ENCODE measurements at places on chromosomes 11 and 22.
A peak's percentile ranks its signal among the peaks of the same experiment; 100 is the strongest.

- DNase-seq, result peak; percentile 23
Measured at GRCh38 chr11:34860034-34860433, 56.1 kb downstream of the APIP start.

GRCh38 chr22:44354288-44354687 is 41.5 kb upstream of the SHISAL1 start:
- DNase-seq, result no peak

DNA sequence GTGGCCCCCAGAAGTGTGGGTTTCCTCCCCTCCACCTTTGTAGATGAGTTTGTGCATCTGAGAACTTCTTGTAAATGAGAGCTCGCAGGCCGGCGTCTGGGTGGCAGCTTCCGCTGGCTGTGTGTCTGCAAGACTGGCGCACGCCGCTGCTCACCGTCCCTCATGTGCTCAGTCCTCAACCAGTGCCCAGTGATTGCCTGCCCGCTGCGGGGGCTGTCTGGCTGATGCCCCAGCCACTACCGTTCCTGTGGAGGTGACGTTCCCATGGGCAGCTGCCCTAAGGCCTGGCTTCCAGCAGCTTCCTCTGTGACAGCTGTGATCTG is 8.8 kb downstream of the TBX1 start:
- no peak for DNase-seq

- no peak for DNase-seq
Measured at GRCh38 chr11:134370526-134371435, 39.0 kb downstream of the GLB1L2 start.

DNA sequence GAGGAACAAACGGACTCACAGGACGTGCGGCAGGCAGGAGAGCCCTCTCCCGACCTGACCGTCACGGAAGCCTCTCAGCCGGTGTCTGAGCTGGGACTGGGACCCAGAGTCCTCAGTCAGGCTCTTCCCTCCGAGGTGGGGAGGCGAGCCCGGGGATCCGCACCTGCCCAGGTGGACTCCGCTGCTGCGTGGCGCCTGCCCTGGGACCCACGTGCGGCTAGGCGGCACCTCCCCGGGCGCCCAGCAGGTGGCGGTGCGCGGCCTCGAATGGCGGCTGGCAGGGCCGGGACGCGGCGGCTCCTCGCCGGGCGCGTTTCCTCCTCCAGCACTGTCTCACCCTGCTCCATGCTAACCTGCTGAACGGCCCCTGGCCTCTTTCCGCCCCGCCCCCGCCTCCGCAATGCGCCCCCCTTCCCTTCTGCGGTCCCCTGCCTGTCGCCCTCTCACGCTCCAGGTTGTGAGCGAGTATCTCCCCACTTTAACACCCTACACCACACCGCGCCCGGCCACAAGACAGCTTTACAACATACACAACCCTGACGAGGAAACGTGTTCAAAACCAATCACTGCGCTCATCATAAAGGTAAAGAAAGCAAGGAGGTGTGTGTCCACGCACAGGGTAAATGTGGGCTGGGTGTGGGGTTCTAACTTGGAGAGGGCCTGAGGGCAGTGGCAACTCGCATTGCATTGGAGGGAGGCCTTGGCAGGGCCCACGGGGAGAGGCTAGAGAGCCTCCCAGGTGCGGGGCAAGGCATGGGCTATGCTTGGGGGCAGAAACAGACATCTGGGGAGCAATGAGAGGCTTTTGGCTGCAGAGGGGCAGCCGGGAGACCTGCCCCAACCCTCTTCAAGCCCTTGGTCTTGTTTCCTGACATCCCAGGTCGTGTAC is 25.9 kb upstream of the ATXN10 start:
- peak; percentile 88 for DNase-seq

DNA sequence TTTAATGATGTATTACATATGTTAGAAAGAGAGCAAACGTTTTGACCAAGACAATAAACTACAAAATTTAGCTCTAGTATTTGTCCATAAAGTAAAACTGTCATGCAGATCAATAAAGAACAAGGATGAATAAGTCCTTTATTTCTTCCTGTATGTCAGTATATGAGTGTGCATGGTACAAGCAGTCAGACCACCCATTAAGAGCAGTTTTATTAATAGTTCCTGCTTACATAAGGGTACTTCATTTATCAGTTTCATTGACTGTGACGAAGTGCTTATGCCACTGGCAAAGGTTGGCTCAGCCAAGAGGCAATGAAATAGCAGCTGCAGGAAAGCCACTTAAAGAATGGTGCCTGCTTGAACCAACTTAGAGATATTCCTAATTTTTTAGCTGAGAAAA is 913.0 kb upstream of the CNTN5 start:
- DNase-seq, result no peak

DNA sequence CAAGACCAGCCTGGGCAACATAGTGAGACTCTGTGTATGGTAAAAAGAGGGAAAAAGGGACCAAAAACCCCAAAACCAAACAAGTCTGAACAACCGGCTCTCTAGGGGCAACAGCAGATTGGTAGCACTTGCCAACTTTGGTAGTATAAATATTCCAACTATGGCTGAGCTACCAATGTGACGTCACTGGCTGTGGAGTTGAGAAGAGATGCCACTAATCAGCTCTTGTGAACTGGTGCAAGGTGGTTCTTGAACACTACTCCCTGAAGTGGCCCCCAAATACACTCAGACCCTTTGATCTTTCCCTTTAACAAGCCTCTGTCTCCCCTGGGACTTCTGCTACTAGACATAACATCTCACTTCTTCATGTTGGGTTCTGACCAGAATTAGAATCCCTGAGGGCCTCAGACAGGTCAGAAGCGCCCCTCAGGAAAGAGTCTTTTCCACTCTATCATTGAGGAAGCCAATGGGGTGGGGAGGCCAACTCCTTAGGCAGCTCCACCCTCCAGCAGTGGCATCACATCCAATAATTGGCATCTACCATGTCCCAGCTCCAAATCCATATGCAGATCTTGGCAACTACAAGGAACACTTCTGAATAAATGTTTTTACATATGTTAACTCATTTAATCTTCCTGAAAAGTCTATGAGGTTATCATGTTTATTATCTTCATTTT is 49.2 kb downstream of the RPL27A start:
- no peak for DNase-seq

DNA sequence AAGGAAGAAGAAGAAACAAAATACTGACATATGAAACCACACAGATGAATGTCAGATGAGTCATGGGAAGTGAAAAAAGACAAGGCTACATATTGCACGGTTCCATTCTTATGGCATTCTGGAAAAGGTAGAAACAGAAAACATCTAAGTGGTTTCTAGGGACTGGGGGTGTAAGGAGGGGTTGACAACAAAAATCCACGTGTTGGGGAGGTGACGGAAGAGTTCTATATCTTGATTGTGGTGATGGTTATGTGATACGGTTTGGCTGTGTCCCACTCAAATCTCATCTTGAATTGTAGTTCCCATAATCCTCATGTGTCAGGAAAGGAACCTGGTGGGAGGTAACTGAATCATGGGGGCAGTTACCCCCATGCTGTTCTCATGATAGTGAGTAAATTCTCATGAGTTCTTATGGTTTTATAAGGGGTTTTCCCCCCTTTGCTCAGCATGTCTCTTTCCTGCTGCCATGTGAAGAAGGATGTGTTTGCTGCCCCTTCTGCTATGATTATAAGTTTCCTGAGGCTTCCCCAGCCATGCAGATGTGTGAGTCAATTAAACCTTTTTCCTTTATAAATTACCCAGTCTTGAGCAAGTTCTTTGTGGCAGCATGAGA is 6.4 kb upstream of the ARFGAP3 start:
- peak; percentile 63 for DNase-seq

DNA sequence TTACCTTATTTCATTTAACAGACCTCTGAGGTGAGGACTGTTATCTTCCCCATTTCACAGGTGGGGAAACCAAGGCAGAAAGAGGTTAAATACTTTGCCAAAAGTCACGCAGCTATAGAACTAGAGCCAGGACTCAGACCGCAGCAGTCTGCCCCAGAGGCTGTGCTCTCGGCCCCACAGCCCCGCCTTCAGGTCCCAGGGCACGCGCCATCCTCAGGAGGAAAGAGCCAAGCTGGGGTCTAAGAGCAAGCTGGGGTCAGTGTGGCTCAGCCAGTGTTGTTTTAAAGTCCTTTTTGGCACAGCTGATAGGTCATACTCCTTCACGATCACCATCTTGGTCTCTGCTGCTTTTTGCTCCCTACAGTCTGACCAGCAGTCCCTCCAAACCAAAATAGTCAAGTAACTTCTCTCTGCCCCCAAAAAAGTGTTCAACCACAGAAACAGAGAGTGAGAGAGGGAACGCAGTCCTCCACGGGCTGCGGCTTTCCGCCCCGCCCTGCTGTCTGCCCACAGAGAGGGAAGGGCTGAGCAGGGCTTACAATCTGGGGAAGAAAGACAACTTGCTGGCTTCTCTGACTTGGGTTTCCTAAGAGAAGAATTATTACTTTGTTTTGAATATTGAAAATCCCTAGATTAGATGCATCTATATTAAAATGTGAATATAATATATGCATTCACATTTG is 137.2 kb upstream of the OPCML start:
- no peak for DNase-seq

DNA sequence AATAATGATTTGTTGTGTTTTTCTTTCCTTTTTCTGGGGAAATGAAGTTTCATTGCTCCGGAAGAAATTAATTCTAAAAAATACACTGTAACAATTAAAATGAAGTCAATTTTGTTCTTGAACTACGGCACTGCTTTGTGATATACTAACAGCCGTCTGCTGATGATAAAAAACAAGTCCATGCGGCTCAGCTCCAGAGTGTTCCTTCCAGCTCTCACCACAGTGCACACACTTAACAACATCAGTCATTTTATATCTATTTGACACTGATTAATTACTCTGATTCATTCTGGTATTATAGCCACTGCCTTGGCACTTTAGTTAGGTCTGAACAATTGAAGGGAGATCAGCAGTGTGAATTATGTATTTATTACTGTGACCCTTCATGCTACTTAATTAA is 97.4 kb upstream of the SLC6A5 start:
- no peak for DNase-seq

DNA sequence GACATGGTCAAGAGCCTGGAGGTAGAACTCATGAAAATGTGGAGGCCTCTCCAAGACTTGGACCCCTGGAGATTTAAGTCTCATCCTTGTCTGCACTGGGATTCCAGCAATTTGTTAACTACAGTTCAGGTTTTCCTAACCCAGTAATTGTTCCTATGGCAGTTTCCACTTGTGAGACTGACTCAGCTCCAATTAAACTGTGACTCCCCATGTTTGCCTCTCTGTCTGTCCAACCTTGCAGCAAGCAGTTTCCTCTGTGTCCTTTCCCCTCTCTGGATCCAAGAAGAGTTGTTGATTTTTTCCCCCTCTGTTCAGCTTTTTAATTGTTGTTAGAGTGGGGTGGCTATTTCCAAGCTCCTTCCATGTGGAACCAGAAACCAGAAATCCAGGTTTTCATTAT is 16.2 kb upstream of the ARHGAP20 start:
- no peak for DNase-seq

DNA sequence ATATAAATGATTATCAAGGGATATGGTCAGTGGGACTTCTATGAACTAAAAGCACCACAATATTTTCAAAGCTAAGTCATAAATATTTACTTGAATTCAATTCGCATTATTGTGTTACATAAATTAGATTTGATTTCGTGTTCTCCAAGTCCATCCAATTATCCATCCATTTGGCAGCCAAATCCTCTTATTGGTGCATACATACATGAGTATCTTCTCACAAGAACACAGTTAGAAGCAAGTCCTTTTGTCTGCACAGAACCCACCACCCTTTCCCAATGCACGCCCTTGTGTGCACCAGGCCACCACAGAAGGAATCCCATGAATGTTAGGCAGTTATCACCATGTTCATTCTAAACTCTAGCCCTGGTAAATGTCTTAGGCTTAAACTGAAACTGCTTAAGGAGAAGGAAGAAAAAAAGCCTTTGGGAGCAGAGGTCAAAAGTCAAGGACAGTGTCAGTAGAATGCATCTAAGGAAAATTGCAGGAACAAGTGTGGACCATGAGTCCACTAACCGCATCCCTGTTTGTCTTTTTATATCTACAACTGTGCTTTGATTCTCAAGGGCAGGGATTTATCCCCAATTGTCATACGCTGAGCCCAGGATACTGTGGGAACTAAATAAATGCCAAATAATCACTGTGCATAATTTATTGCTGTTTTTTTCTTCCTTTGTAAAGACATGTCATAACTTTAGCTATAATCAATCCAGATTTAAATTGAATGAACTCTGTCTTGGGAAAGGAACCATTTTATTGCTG is 108.2 kb upstream of the DDI1 start:
- DNase-seq, result no peak

DNA sequence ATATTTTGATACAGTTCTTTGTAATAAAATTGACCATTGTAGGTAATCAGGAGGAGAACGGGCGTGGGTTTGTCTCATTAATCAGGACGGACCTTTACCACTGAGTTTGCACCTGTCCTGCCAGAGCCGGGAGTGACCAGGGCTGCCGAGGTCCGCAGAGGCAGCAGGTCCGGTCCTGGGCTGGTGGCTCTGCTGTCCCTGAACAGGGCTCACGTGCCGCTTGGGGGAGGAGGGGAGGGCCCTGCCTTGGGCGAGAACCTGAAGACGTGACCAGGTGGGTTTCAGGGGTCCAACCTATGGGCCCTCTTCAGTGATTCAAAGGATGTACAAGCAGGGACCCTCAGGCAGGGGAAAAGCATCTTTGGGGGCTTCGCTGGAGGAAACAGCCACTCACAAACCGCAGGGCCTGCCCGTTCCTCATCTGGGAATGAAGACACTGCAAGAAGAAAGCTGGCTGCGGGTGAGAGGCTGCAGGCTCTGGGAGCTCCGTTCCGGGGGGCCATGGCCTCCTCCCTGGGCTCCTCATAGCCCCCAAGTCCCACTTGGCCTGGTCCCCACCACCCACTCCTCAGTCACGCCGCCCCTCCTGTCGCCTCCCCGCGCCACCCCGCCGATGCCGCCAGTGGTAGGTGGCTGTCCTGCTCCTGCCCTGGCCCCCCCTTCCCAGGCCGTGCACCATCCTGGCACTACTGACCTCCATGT is 9.2 kb downstream of the CRELD2 start:
- DNase-seq, result no peak

DNA sequence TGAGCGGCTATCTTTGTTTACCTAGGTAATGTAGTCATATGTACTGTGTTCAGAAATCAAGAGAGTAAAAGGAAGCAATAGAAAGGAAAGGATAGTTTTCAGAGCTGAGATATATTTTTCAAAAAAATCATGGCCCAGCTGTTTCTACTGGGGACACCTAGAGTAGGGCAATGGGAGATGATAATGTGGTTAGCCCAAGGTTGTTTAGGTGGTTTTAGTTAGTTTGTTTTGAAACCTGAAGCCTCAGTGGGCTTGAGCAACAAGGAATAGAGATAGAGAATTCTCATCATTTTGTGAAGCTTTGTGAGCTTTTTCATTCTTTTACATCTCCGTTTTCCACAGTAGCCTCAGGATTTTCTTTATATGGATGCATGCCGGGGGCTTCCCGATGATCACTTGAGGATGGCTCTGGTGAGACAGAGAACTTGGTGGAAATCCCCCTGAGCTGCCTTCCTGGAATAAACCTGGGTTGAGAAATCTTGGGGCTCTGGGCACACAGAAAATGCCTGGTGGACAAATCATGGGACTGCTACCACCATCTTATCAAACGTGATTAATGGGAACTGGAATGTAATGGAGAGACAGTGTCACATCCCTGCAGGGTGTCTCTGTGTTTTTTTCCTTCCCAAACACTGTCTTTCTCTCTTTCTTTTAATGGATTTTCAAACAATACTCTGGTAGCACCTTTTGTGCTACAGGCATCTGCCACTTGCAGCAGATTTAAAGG is 49.0 kb downstream of the ARHGAP42 start:
- no peak for DNase-seq

Measured in AG08396 (cell line).